ENCODE measurements at places on chromosomes 5 and 9. TPM values are rescaled to one million over a fixed set of nuclear protein-coding genes. Genes with fewer than 3 reads are reported as not detected.

- no peak overlapping the region for H3K4me3 ChIP-seq
- H3K27me3 ChIP-seq: no peaks in the 10 kb centered on the region
- peaks cover 36% of the 10 kb centered on the region for H3K36me3 ChIP-seq
- H3K4me1 ChIP-seq: no peaks in the 10 kb centered on the region
- DNase-seq: no peak
- H3K27ac ChIP-seq: peak overlapping the region; percentile 24
Observed at GRCh38 chr5:285991-286557, 14.6 kb downstream of the PDCD6 start.

DNA sequence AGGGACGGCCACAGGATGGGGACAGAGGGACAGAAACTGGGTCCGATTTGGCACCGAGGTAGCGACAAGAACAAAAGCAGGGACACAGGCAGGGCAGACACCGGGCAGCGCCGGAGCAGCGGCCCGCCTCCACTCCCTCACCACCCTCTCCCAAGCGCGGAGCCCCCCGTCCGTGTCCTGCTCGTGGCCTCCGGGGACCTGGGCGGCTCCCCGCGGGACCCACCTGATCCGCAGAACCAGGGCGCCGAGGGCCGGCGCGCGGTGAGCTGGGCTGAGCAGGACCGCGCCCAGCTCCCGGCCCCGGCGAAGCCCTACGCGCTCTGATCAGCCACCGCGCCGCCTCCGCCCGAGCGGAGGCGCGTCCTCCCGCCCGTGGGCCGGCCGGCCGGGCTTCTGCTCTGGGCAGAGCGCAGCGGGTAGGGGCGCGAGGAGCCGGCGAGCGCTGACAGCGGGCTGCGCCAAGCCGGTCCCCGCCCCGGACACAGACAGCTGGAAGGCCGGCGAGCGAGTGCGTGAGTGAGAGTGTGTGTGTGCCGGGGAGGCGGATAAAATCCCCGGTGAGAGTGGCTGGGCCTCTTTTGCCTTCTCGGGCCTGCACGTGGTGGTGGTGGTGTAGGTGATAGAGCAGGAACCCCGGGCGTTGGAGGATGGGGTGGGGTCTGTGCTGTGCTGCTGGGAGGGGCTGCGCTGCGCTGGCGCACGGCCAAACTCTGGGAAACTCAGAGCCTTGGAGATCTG is at the start of gene GGTA1:
Gene GGTA1, minus strand, starts transcription at position 418 of the 738 bp plus-strand sequence. CDS start 31,922 bp downstream, outside the sequence.
- peak within 1 kb of the TSS; percentile 17 for H3K27ac ChIP-seq
- no peaks in the 10 kb centered on the region for H3K36me3 ChIP-seq
- peaks cover 13% of the 10 kb centered on the region for H3K4me1 ChIP-seq
- H3K27me3 ChIP-seq: peaks cover 73% of the 10 kb centered on the region

- H3K36me3 ChIP-seq: no peaks in the 10 kb centered on the region
- H3K27ac ChIP-seq: peak overlapping the region; percentile 89
- peaks cover 20% of the 10 kb centered on the region for H3K4me1 ChIP-seq
- H3K4me3 ChIP-seq: peak overlapping the region; percentile 58
Observed at GRCh38 chr9:129166623-129167557, 11.2 kb downstream of the IER5L start.

DNA sequence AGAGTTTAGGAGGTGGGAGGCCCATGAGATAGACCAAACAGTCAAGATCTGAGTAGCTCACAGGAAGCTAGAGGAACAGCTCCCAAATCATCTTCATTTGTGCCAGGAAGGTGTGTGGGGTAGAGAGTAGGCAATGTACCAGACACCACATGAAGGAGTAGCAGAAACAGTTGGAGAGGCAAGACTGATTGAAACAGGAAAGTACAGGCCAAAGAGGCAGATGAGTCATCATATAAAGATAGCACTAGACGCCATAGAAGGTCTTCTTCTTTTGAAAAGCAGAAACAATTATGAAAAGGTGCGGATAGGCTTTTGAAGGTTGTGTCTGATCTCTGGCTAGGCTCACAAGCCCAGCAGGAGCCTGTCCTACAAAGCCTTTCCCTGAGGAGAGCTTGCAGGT is 62.7 kb upstream of the PALM2AKAP2 start:
- H3K4me1 ChIP-seq: no peaks in the 10 kb centered on the region
- DNase-seq: no peak
- no peaks in the 10 kb centered on the region for H3K36me3 ChIP-seq
- no peak overlapping the region for H3K27ac ChIP-seq
- no peak overlapping the region for H3K4me3 ChIP-seq

DNA sequence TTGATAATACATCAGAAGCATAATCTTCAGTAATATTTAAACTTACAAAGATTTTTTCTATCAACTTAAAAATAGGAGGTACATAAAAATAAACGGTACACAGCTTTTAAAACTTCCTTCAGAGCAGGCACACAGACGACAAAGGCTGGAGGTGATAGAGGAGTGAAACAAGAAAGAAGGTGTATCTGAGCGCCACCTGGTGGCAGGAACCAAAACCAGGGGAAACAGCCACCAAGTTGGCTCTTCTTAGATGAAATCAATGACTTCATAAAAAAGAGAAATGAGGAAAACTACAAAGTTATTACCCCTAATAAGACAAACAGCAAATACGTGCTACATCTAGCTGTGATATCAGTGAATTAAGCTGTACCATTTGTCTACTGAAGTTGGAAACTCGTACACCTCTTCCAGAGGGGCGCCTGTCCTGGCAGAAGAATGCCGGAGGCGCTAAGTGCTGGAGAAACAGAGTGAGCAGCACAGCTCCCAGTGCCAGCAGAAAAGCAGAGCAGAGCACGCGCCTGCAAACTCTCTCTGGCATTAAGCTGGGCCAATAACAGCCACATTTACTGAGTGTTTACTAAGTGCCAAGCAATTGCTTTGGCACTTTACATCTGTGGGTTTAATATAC is 85.9 kb downstream of the SETX start:
- peaks cover 23% of the 10 kb centered on the region for H3K36me3 ChIP-seq
- no peaks in the 10 kb centered on the region for H3K27me3 ChIP-seq
- H3K27ac ChIP-seq: peak overlapping the region; percentile 83

DNA sequence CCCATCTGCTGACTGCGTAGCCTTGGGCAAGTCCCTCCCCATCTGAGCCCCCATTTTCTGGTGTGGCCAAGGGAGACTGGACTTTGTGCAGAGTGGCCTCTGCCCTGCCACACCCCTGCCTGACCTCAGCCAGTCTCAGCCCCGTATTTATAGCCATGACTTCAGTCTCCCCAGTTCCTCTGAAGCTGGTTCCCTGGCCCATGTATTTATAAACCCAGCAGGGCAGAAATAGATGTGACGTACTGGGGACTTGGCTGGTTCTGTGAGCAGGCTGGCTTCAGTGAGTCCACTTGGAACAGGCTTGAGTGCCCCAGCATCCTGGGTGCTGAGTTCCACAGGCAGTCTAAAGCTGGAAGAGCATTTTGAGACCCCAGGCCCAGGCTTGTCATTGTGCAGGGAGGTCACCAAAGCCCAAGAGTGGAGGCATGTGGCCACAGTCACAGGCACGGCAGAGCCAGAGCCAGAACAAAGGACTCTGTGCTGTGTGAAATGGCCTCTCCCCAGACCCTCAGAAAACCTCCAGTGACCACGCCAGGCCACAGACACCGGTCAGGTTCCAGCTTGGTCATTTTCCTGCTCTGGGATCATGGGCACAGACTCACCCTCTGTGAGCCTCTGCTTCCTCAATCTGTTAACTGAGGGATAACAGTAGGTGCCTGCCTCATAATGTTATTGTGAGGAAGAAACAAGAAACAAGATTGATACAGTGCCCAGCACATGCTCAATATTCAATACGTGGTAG is 30.4 kb upstream of the SYNPO start:
- peaks cover 12% of the 10 kb centered on the region for H3K27me3 ChIP-seq
- no peaks in the 10 kb centered on the region for H3K36me3 ChIP-seq
- no peak overlapping the region for H3K27ac ChIP-seq
- DNase-seq: no peak

- DNase-seq: no peak
- no peaks in the 10 kb centered on the region for H3K36me3 ChIP-seq
- H3K4me1 ChIP-seq: peaks cover 11% of the 10 kb centered on the region
- no peaks in the 10 kb centered on the region for H3K27me3 ChIP-seq
Observed at GRCh38 chr5:113397046-113397445, 37.7 kb downstream of the TSSK1B start.

DNA sequence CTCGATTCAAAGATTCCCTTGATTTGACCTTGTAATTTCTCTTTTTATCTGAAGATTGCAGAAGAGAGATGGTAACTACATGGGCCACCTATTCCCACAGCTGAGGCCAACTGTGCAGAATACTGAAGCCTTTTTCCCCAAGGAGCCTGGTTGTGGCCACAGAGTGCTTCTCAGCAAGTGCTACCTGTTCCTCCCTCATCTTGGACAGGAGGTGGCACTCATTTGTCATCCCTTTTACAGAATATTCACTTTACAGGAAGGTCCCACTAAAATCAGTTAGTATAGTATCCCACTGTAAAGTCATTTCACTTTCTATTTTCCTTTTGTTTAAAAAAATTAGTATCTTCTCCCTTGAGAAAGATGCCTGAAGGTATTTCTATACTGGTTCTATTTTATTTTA is 346.4 kb downstream of the ARL15 start:
- peaks cover 4% of the 10 kb centered on the region for H3K4me1 ChIP-seq
- no peaks in the 10 kb centered on the region for H3K36me3 ChIP-seq
- no peak overlapping the region for H3K4me3 ChIP-seq
- H3K27me3 ChIP-seq: no peaks in the 10 kb centered on the region
- H3K27ac ChIP-seq: no peak overlapping the region

- H3K4me3 ChIP-seq: no peak overlapping the region
- no peak overlapping the region for H3K27ac ChIP-seq
- no peaks in the 10 kb centered on the region for H3K4me1 ChIP-seq
- H3K27me3 ChIP-seq: no peaks in the 10 kb centered on the region
Observed at GRCh38 chr9:25094518-25094917, 548.8 kb upstream of the IZUMO3 start.

DNA sequence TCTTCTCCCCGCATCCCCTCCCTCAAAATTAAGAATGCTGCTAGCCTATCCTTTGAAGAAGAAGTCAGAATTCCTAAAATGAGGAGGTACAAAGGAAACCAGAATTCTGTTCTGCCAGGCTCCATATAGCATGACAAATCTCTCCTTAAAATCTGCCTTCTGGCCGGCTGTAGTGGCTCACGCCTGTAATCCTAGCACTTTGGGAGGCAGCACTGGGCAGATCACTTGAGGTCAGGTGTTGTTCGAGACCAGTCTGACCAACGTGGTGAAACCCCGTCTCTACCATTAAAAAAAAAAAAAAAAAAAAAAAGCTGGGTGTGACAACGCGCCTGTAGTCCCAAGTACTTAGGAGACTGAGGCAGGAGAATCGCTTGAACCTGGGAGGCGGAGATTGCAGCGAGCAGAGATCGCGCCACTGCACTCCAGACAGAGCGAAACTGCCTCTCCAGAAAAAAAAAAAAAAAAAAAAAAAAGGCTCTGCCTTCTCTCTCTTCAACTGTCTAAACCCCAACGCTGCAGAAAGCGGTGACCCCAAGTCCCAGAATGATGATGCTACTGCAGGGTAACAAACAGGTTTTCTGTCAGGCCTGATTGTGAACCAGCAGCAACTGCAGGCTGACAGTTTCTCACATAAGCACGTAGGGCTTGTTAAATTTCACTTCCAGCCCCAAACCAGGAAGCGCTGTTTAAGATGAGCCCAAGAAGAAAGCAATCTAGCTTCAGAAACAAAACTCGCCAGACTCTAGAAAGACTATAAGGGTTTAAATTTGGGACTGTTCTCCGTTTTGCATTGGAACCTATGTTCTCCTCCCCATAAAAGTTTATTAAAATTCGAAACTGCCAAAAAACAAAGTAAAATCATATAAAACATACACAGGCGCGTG is 963 bp upstream of the CAST start:
- H3K27me3 ChIP-seq: peaks cover 3% of the 10 kb centered on the region
- DNase-seq: no peak
- peaks cover 32% of the 10 kb centered on the region for H3K4me1 ChIP-seq
- H3K27ac ChIP-seq: peak overlapping the region; percentile 91
- peak overlapping the region; percentile 83 for H3K4me3 ChIP-seq

DMRT1 gene
- not detected for total RNA-seq

TXNDC8 gene
- total RNA-seq: not detected

GCNT4 gene
- 3.3 TPM for total RNA-seq

PHF24 gene
- 0.29 TPM for total RNA-seq

LHFPL2 gene
- total RNA-seq: 18.3 TPM

Data from progenitor cell of endocrine pancreas (in vitro differentiated cells).